ENCODE measurements at places on chromosomes 16 and 17.

GRCh38 chr17:39648616-39649366, 11.8 kb downstream of the STARD3 start:
- no peak for DNase-seq

DNA sequence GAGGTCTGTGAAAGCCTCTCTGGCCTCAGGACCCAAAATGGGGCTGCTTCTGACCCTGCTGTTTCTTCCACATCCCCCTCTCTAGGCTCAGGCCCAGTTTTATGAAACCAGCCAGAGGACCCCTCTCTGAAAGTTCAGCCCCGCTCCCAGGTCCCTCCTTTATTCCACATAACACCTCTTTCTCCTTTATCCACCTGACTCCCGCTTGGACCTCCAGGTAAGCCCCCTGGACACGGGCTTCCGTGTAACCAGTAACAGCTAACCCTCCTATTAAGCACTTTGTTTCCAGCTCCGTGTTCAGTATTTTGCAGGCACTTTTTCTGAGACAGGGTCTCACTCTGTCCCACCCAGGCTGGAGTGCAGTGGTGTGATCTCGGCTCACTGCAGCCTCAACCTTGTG, 37.4 kb downstream of the PSME3IP1 start:
- DNase-seq = no peak

- DNase-seq = no peak
These were observed 106.6 kb downstream of the AIPL1 start for GRCh38 chr17:6328279-6328678.

- DNase-seq = no peak
These were observed 7.8 kb upstream of the RHOT2 start for GRCh38 chr16:660132-660458.

GRCh38 chr16:66585481-66586239, 6.4 kb downstream of the CMTM2 start:
- DNase-seq = no peak

GRCh38 chr17:15351925-15352324, 10.5 kb upstream of the TEKT3 start:
- DNase-seq = peak; percentile 78

All from lung (tissue), 17 donors.